ENCODE measurements at places on chromosomes 2 and 18.

DNA sequence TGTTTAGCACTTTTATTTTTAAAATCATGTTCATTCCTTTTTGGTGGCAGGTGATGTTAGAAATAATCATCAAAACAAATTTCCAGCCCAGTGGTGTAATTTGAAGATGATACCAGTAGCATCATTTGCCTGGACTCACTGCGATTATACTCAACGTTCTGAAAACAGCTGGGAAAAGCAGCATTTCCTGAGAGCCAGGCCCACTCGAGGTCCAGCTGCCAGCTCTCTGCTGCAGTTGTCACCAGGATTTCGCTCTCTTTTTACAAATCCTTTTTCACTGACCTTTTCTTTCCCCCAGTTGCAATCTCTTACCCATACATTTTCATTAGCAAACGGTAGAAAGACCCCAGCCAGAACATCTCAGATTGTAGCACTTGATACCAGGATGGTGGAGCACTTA lies 110.6 kb upstream of the LYPD1 start:
- DNase-seq, result no peak

DNA sequence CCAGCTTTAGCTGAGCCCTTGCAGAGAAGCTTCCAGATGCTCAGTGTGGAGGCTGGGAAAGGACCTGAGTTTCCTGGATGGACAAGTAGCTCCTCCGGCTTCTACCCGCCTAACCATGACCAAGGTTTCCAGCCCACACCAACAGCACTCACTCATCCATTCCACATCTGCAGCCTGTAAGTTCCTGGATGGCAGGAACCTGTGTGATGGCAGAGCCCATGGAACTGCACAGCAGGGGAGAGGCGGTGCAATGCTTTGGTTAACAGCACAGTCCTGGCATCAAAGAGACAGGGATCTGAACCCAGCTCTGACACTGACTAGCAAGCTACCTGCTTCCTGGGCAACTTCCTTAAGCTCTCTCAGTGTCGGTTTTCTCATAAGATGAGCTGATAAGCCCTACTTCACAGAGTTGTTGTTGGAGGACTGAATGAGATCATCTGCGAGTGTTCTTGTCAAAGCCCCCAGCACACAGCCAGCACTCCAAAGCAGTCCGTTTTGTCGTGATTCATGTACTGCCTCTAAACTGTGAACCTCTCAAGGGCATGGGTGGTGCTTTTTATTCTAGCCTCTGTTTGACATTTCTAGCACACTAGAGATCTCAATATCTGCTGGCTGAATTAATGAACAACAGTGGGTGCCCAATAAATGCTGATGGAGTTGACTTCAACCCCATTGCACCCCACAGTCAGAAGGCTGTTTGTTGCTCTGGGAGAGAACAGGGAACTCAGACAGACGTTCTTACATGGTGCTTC lies 41.6 kb upstream of the OTOF start:
- DNase-seq, result peak; percentile 35

- no peak for DNase-seq
These were observed 423.1 kb downstream of the FIGN start for GRCh38 chr2:163312713-163313112.

GRCh38 chr2:27320958-27321543 lies 1.8 kb downstream of the MPV17 start:
- peak; percentile 83 for DNase-seq

DNA sequence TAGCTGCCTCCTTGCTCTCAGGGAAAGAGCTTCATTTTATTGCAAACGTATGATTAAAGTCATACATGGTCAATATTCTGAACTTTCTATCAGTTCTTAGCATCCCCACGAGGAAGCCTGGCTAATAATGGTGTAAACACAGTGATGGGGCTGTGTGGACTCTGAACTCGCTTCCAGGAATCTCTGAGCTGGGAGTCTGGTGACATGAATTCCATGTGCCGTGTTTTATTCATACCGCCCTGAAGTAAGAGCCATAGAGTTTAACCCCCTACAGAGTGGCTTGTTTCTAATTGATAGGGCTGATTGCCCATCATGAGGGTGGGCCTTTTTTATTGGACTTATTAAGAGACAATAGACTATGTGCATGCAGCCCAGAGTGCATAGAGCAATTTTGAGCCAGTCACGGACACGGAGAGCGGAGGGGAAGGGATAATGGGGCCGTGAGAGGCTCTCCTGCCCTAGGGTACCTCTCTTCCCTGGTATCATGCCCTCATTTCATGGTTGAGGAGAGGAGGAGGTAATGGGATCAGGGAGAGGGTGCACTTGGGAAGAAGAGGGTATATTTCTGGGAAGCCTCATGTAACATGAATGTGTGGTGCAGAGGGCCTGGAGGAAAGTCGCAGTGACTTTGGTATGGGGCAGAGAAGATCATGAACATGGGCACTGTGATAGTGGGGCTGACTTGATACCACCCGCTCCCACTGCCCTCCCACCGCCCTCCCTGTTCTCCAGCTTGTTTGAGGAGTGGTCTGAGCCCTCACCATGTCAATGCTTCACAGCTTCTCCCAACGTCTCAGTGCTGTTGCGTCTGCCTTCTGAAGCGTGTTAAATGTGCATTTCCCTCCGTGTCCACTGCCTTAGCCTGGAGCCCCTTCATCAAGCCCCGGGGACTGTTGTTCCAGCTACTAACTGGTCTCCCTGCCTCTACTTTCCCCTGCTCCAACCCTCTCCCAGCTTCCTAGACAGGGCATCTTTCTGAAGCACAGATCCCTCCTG lies 73.2 kb downstream of the IL1R2 start:
- DNase-seq, result no peak

- DNase-seq, result no peak
These were observed 28.6 kb downstream of the PCBP1 start for GRCh38 chr2:70115646-70116442.

DNA sequence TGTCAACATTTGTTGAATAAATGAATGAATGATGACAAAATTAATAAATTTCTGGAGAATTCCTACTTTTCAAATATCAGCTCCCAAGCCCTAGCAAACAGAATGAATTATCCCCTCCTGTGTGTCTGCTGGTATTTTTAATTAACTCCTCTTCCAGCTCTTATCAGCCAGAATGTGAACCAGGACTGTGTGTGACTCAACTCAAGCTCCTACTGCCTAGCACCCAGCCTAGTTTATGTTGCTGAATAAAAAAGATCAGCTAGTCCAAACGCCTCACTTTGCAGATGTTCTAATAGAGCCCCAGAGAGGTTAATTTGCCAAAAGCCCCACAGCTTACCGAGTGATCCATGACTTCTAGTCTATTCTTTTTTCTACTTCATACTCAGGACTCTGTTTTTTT lies 50.3 kb downstream of the RABL2A start:
- no peak for DNase-seq

GRCh38 chr2:45938649-45939511 lies 287.4 kb downstream of the PRKCE start:
- peak; percentile 84 for DNase-seq

- peak; percentile 15 for DNase-seq
These were observed 119.3 kb upstream of the RBBP8 start for GRCh38 chr18:22813648-22814328.

DNA sequence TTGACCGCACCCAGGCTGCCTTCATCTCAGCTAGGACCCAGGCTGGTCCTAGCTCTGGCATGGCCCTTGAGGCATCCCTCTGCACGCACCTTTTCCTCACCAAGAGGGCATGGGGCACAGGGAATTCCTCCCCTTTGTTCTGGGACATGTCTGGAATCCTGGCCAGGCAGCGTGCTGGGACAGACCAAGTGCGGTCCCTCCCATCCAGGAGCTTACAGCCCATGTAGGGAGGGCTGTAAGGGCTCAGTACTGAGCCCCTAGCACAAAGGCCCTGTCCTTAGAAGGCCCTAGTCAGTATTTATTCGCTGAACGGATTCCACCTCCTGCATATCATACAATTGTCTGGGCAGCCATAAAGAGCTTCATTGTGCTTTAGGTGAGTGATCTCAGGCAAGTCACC lies 3.0 kb downstream of the TMEM37 start:
- no peak for DNase-seq

- DNase-seq, result no peak
These were observed 404.3 kb downstream of the BCL11A start for GRCh38 chr2:60149176-60149575.

GRCh38 chr18:60067426-60068210 lies 167.8 kb downstream of the PMAIP1 start:
- no peak for DNase-seq

- no peak for DNase-seq
These were observed 61.6 kb downstream of the SNORC start for GRCh38 chr2:232931636-232932035.

DNA sequence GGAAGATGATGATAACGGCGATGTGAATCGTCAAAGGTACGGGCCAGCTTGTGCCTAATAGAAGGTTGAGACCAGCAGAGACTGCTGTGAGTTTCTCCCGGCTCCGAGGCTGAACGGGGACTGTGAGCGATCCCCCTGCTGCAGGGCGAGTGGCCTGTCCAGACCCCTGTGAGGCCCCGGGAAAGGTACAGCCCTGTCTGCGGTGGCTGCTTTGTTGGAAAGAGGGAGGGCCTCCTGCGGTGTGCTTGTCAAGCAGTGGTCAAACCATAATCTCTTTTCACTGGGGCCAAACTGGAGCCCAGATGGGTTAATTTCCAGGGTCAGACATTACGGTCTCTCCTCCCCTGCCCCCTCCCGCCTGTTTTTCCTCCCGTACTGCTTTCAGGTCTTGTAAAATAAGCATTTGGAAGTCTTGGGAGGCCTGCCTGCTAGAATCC lies 3.0 kb downstream of the FZD7 start:
- peak; percentile 68 for DNase-seq

GRCh38 chr2:158890296-158890905 lies 78.0 kb upstream of the TANC1 start:
- DNase-seq, result no peak

- no peak for DNase-seq
These were observed 285.6 kb downstream of the NR4A2 start for GRCh38 chr2:156046900-156047299.

DNA sequence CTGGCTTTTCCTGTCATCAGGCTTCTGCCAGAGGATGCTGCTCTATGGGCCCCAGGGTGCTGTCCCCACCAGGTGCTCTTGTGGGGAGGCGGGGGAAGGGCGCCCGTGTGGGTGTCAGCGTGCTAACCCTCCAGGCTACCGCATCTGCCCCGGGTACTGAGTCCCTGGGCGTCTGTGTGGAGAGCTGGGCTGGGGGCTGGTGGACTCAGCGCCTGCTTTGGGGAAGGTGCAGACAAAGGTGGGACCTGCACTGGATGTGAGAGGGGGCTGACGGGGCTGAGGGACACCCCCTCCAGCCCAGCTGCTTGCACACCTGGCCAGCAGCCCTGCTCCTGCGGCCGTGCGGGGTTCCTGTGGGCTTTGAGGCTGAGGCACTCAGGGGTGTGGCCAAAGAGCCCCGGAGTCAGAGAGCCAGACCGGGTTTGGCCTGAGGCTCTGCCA lies 120.7 kb upstream of the PXDN start:
- no peak for DNase-seq

DNA sequence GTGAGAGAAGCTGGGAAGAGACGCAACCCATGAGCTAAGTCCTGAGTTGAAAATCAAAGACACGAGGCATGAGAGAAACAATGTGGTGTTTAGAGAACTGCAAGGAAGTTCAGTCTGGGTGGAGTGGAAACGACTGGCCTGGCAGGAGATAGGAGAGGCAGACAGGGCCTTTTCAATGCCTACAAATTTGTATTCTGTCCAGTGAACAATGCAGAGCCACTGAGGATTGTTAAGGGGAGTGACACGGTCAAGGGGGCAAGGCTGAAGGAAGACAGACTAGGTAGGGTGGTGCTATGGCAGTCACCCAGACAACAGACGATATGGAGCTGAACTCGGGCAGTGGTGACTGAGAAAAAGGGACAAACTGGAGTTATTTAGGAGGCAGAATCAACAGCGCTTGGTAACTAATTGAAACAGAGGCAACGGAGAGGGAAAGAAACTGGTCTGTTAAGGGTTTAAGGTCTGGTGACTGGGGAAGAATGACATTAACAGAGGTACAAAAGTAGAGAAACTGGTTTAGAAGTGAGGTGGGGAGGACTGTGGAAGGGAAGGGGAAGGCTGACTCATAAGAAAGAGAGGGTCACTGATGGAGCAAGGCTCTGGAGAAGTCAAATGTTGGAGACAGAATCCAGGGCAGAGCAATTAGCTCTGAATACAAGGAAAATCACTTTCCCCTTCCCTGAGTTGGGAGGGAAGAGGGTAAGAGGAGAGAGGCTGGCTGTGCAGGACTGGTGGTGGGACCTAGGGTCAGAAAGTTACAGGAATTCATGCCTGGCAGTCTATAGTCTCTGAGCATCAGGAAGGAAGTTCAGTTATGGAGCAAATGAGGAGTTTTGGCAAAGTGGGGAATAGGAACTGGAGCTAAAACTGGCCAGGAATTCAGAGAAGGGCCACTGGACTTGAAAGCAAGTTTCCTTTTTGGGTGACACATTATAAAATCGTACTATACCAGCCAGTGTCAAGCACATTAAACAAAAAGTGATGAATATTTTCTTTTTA lies 63.4 kb upstream of the CHRNA1 start:
- DNase-seq, result no peak

- no peak for DNase-seq
These were observed 249.7 kb upstream of the OSR1 start for GRCh38 chr2:19607931-19608771.

DNA sequence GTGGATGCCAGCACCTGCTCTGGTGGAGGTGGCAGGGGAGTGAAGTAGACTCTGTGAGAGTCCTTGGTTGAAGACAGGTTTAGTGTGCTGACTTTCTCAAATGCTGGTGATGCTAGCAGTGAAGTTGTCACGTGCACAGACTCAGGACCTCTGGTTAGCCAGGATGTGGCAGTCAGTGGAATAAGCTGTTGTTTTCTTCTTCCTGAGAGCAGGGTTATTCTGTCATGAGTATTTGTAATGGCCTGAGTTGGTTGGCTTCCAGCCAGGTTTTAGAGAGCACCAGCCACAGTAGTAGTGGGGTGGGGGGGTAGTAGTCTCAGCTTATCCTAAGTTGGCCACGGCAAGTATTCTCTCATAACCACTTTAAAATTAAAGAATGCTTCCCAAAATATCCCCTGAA lies 238.5 kb upstream of the FBXO11 start:
- no peak for DNase-seq

GRCh38 chr18:47815486-47816270 lies 114.8 kb downstream of the SMAD2 start:
- DNase-seq, result no peak

- DNase-seq, result no peak
These were observed 183.1 kb upstream of the ARL4C start for GRCh38 chr2:234679741-234680687.

Data from WERI-Rb-1 (cell line).